ENCODE measurements at places on chromosomes 2 and 18. TPM values are rescaled to one million over a fixed set of nuclear protein-coding genes. Genes with fewer than 3 reads are reported as not detected.

Gene TDRD15
- not detected for total RNA-seq

Gene CAPN14
- 0.96 TPM for total RNA-seq

- no peak for DNase-seq
These were observed 123.8 kb upstream of the WDSUB1 start for GRCh38 chr2:159410276-159410675.

DNA sequence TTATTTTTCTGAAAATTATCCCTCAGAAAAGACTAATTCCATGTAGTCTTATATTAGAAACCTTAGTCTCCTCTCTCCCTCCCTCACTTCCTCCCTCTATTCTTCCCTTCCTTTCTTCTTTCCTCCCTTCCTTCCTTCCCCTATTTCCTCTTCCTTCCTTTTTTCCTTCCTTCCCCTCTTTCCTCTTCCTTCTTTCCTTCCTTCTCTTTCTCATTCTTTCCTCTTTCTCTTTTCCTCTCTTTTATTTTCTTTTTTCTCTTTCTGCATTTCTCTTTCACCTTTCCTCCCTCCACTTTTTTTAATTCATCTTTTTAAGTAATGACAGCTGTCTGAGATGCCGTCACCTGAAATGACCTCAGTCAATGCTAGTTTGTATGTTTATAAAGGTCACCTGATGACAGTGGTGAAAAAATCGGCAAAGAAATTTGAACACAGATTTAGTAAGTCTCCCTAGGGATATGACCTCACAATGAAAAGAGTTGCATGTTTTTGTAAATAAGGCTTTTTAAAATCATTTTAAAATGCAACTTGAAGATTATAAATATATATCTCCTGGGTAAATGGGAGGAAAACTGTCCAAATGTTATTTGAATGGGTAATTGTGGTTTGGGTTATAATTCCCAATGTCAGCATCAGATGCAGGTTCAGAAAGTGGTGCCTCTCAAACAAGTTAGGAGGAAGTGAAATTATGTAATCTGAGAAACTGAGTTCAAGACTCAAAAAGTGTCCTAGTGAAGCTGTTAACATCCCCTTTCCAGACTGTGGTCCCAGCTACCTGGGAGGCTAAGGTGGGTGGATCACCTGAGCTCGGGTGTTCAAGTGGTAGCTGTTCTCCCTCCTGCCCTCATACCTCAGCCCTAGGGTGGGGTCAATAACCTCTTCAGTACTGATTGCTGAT lies 90.3 kb upstream of the ST3GAL5 start:
- DNase-seq = no peak

Gene TGFBRAP1
- 11.6 TPM for total RNA-seq

All from RPMI7951 (cell line).